ENCODE measurements at places on chromosomes 2 and 18. TPM values are rescaled to one million over a fixed set of nuclear protein-coding genes. Genes with fewer than 3 reads are reported as not detected.

The NEB gene
- total RNA-seq: 0.42 TPM

The VPS54 gene
- 24.1 TPM for total RNA-seq

DNA sequence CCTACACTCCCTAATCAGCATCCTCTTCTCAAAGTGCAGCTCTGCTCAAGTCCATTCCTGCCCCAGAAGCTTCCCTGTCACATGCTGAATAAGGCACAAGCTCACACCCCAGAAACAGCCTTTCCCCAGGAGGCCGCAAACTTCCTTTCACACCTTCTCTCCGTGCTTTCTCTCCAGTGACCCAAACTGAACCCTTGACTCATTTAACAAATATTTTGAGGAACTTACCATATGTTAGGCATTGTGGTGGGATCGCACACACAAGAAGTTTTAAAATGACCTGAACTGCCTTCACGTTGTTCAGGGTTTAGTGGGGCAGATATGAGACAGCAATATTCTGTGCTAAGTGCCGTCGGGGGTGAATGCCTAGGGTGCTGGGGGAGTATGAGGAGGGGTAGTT, 161.3 kb downstream of the INSIG2 start:
- H3K27ac ChIP-seq: no peak overlapping the region
- DNase-seq: no peak
- H3K4me1 ChIP-seq: no peaks in the 10 kb centered on the region
- H3K27me3 ChIP-seq: no peaks in the 10 kb centered on the region
- H3K4me3 ChIP-seq: no peak overlapping the region
- no peaks in the 10 kb centered on the region for H3K36me3 ChIP-seq

The PTH2R gene
- total RNA-seq: not detected

DNA sequence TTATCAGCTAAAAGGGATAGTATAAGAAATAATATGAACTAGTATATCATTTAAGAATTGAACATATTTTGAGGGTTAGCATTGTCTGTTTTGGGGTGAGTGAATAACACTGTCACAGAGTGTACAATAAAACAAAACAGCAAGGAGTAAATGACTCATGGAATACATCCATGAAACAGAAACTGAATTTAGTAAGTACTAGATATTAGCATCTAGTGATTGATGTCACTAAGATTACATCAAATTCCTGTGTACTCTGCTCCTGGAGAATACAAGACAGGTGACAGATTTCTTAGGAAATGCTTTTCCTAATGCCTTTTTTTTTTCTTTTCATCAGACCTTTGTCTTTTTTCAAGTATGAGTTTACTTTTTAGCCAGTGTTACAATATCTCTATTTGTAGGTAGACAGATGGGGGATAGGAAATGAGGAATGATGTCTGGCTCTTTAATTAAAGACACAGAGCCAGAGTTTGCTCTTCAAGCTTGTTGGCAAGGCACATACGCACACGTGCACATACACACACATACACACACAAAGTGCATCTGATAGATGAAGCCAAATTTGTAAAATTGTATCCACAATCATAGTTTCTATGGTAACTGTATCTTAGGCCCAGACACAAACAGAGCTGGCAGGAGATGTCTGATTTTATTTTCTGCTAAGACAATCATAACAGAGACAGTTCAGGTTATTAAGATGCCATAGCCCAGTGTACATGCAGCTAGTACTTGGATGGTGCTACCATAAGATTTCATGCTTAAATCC, 138.2 kb upstream of the NRP2 start:
- no peaks in the 10 kb centered on the region for H3K36me3 ChIP-seq
- no peak overlapping the region for H3K4me3 ChIP-seq
- DNase-seq: no peak
- no peak overlapping the region for H3K27ac ChIP-seq

The FAP gene
- 8.0 TPM for total RNA-seq

DNA sequence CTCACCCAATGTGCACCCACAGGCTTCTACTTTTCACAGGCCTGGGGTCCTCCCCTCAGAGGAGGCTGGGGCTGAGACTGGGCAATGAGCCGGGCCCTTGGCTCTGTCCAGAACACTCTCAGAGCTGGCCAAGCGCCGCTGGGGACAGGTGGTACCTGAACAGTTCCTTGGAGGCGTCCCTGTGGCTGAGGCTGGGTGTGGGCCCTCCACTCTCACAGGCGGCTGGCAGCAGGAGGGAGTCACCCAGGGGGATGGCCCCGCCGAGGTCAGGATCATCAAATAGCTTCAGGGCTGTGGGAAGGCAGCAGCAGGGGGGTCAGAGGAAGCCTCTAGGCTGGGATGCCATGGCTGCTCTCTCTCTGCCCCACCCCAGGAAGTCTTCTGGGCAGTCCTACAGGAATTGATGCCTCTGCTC, 27.1 kb downstream of the HS1BP3 start:
- H3K27me3 ChIP-seq: no peaks in the 10 kb centered on the region
- peaks cover 64% of the 10 kb centered on the region for H3K36me3 ChIP-seq
- H3K4me3 ChIP-seq: no peak overlapping the region
- H3K27ac ChIP-seq: peak overlapping the region; percentile 14

GRCh38 chr2:106954304-106954703, 68.3 kb upstream of the ST6GAL2 start:
- no peaks in the 10 kb centered on the region for H3K36me3 ChIP-seq
- H3K27me3 ChIP-seq: no peaks in the 10 kb centered on the region
- H3K27ac ChIP-seq: no peak overlapping the region
- no peak overlapping the region for H3K4me3 ChIP-seq
- DNase-seq: no peak

- no peaks in the 10 kb centered on the region for H3K4me1 ChIP-seq
- H3K27me3 ChIP-seq: no peaks in the 10 kb centered on the region
- DNase-seq: peak; percentile 82
Observed at GRCh38 chr18:9753846-9754245, 45.7 kb downstream of the RAB31 start.

- peak overlapping the region; percentile 89 for H3K27ac ChIP-seq
- no peak for DNase-seq
- H3K36me3 ChIP-seq: no peaks in the 10 kb centered on the region
- no peaks in the 10 kb centered on the region for H3K27me3 ChIP-seq
Observed at GRCh38 chr2:201781557-201782051, 871 bp upstream of the ALS2 start.

The DPP10 gene
- total RNA-seq: 6.6 TPM

- H3K27ac ChIP-seq: no peak overlapping the region
- no peaks in the 10 kb centered on the region for H3K4me1 ChIP-seq
- H3K27me3 ChIP-seq: no peaks in the 10 kb centered on the region
- no peak for DNase-seq
- H3K4me3 ChIP-seq: no peak overlapping the region
Observed at GRCh38 chr2:120845277-120845676, 109.6 kb downstream of the GLI2 start.

DNA sequence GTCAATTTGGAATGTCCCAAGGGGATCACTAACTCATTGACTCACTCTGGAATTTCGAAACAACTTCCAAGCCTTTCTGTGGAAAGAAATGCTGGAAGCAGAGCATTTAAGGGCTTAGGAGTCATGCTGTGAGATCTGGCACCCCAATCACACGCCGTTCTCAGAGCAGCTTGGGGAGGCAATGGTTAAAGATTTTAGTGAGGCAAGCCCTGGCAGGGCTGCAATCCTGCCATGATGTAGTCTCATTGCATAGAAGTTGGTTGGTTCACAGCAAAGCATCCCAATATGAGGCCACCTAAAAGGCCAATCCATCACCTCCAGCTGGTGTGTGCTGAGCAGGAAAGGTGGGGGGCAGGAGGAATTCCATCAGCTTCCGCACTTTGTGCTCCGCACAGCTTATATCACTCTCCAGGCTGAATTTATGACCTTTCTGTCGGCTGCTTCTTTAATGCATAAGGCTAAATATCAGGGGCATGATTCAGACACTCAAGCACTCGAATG, 1043.9 kb upstream of the POU3F3 start:
- DNase-seq: no peak
- no peak overlapping the region for H3K27ac ChIP-seq
- no peaks in the 10 kb centered on the region for H3K27me3 ChIP-seq
- no peak overlapping the region for H3K4me3 ChIP-seq
- H3K36me3 ChIP-seq: no peaks in the 10 kb centered on the region

DNA sequence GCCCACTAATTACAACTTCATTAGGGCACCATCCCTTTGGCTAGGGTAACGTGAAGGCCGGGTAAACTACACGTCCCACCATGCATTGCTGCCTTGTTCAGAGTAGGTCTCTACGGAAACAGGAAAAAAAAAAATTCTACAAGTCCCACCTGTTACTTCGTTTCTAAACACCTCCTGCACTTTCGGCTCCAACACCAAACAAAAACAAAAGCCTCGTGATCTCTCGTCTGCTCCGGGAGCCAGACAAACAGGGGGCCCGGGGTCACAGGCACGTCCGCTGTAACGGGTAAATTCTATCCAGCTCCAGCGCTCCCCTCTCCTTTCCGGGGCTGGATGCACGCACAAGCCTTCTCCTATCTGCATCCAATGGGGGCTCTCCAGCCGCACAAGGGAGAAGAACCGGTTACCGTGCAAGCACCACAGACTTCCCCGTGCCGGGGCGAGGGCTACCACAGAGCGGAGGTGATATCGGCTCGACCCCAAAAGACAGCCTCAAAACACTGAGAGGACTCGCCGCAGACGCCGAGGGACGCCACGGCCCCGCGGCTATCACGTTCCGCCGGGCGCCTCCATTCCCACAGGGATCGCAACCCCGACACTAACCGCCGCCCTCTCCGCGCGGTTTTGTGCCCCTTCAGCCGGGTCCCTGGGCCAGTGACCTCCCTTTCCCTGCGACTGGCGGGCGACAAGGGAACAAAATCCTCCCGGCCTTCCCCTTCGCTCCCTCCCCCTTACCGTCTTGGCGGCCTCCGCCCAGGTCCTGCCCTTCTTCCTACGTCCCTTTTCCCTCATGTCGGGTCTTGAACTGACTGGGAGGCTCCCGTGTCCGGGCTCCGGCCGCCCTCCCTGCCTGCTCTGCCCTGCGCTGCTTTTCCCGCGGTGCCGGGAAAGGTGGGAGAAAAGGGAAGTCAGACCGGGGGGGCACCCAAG, 591 bp downstream of the ASXL2 start:
- H3K4me1 ChIP-seq: peaks cover 31% of the 10 kb centered on the region
- no peak for DNase-seq
- H3K27me3 ChIP-seq: no peaks in the 10 kb centered on the region
- H3K36me3 ChIP-seq: no peaks in the 10 kb centered on the region
- H3K4me3 ChIP-seq: peak overlapping the region; percentile 86

The EVA1A gene
- not detected for total RNA-seq

DNA sequence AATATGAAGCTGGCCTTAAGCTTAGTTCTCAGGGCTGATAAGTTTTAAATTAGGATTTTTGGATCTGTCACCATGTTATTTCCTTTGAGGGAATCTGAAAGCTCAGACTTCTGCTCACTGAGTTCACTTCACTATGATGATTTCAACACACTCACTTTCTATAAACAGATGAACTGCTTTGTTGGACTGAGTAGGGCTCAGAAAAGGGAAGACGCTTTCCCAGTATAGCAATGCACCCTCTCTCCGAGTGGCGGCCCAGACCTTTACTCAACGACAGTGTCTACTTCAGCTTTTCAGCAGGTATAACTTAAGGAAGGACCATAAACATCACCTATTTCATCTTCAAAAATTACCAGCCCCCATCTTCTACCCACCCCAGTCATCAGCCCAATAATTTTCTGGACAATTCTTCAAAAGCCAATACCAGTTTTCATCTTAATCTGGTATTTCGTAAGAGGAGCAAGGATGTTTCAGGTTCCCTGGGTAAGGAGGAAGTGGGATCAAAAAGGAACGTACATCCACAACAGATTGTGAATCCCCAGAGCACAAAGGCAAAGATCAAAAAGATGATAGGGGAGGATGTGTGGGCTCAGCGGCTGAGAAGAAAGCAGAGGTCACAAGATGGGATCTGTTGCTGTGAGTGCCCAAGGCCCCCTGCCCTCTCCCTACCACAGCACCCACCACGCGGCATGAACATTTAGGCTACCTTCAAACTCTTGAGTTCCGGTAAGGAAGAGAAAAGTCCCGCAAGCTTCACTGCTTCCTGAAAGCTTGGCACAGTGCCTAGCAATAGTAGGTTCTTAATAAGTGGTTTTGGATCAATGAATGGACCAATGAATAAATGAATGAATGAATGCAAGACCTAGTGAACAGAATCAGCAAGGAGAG, 41.9 kb downstream of the LPIN2 start:
- H3K4me1 ChIP-seq: peaks cover 70% of the 10 kb centered on the region
- peak overlapping the region; percentile 56 for H3K27ac ChIP-seq
- no peak for DNase-seq
- H3K27me3 ChIP-seq: no peaks in the 10 kb centered on the region
- H3K36me3 ChIP-seq: no peaks in the 10 kb centered on the region

The ITGA4 gene
- 2.5 TPM for total RNA-seq

DNA sequence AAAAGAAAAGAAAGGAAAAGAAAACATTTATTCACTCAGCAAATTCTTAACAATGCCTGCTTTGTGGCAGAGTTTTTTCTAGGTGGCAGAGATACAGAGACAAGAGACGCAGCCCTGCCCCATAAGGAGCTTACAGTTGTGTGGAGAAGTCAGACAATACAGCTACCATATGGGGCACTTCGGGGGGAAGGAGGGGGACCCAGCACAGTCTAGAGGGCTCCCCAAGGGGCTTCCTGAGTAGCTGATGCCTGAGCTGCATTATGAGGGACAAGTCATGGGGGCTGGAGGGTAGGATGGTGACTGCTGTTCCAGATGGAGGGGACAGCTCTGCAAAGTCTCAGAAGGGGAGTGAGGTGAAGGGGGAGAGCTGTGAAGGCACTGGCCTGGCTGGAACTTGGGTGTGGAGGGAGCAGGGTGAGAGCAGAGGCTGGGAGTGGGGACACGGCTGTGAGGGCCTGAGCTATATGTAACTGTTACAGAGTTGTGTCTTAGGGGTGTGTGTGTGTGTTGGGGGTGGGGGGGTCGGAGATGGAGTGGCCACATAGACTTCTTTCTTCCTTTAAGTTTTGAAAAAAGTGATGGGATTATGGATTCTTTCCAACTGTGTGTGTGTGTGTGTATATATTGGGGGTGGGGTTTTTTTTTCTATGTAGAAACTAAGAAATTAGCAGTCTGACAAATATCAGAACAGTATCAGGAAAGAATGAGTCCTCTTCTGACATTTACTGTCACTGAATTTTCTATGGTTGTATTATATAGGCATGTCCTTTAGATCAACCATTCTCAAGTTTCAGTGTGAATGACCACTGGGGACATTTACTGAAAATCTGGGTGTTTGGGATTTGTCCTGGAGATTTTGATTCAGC, 66.0 kb upstream of the HAAO start:
- no peaks in the 10 kb centered on the region for H3K36me3 ChIP-seq
- peak overlapping the region; percentile 17 for H3K27ac ChIP-seq
- no peak for DNase-seq
- peaks cover 22% of the 10 kb centered on the region for H3K4me1 ChIP-seq
- H3K4me3 ChIP-seq: no peak overlapping the region

DNA sequence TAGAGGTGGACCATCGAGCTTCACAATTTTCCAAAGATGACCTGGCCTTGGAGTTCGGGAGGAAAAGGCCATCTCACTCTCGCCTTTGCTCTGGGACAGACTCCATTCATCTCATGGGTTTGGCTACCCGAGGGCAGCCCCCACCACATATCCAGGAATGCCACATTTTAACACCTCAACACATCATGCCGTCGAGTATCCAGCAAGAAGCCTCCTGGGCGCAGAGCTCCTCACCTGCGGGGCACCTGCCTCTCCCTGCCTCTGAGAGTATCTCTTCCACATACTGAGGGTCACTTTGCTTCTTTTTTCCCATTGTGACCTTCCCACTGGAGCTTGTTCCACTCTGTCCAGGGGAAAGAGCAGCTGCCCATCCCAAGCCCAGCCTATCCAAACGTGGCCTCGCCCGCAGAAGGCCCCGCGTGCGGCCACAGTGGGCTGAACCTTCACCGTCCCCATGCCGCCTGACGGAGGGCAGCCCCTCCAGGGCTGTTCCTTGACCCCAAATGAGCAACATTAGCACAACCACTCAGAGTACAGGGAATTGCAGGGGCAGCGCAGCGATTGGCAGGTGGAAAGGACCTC, 5.5 kb upstream of the LIMS2 start:
- peak overlapping the region; percentile 47 for H3K4me3 ChIP-seq
- no peaks in the 10 kb centered on the region for H3K36me3 ChIP-seq
- peaks cover 68% of the 10 kb centered on the region for H3K4me1 ChIP-seq
- H3K27me3 ChIP-seq: no peaks in the 10 kb centered on the region
- peak overlapping the region; percentile 75 for H3K27ac ChIP-seq
- DNase-seq: no peak

All from esophagus muscularis mucosa (tissue), 4 donors.